T-helper 2 cell (primary cell): ENCODE measurements at places on chromosomes 4 and X.

- no peak for DNase-seq
These were observed 65.5 kb upstream of the KLF3 start for GRCh38 chr4:38598489-38598888.

- no peak for DNase-seq
These were observed 497.3 kb upstream of the FRG1 start for GRCh38 chr4:189443341-189443740.

GRCh38 chrX:20739038-20739745 lies 472.5 kb upstream of the RPS6KA3 start:
- no peak for DNase-seq

GRCh38 chrX:12770440-12770839 lies 20.8 kb upstream of the PRPS2 start:
- DNase-seq = peak; percentile 17

GRCh38 chr4:158814636-158815330 lies 46.0 kb downstream of the FNIP2 start:
- DNase-seq = no peak

GRCh38 chrX:17078031-17078720 lies 131.7 kb downstream of the REPS2 start:
- no peak for DNase-seq

- DNase-seq = no peak
These were observed 187.7 kb downstream of the ENOX2 start for GRCh38 chrX:130715299-130715698.

- no peak for DNase-seq
These were observed 198.0 kb downstream of the ARHGAP24 start for GRCh38 chr4:85672959-85673358.

GRCh38 chrX:18890049-18890381 lies 93.9 kb downstream of the PHKA2 start:
- DNase-seq = no peak

GRCh38 chrX:152960115-152960514 lies 33.8 kb downstream of the PNMA5 start:
- no peak for DNase-seq

- no peak for DNase-seq
These were observed 9.4 kb upstream of the CDS1 start for GRCh38 chr4:84573385-84574068.

DNA sequence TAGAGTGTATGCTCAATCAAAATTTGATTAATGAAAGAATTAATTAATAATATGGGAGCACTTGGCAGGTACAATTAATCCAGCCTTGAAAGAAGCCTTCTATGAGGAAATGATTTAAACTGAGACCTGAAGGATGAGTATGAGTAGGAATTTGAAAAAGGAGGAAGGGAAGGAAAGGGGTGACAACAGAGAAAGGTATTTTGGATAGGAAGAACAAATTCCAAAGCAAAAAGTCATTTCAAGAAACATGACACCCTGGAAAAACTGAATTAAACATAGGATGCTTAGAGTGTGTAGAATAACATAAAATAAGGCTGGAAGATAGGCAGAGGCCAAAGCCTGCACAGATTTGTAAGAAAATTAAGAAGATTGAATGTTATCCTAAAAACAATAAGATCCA lies 29.6 kb downstream of the PHOX2B start:
- no peak for DNase-seq

DNA sequence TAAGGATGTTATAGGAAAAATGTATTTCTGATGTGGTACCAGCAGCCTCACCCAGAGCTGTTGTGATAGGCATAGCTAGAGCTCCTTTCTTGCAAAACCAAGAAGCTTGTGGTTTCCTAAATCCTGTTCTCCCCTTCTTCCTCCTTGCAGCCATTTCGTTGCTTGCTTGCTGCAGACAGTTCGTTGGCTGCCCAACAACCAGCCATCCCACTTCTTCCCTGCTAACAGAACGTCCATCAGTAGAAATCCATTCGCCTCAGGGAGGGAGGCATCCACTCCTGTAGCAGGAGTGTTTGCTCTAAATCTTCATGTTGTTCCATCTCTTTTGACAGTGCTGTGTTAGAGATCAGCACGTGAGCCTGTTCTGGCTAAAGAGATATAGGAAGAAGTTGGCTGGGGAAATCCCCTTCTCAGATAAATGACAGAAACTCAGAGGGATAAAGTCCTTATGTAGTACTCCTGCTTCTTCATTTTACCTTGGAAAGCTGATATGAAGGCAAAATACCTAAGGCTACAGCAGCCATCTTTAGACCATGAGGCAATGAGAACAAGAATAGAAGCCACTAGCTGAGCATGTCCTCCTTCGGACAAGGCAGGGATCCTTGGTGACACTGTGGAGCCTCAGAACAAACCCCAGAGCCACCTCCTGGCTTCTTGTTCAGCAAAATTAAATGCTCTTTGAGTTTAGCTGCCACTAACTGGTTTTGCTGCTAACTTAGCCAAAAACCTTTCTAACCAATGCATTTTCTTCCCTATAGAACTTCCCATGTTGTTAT lies 68.4 kb upstream of the RELL1 start:
- no peak for DNase-seq

GRCh38 chr4:17367201-17367600 lies 144.7 kb downstream of the QDPR start:
- no peak for DNase-seq

- no peak for DNase-seq
These were observed 1.8 kb upstream of the KDM6A start for GRCh38 chrX:44871114-44871645.

GRCh38 chr4:178068136-178068535 lies 625.9 kb upstream of the AGA start:
- no peak for DNase-seq

GRCh38 chr4:88158038-88158488 lies 376 bp downstream of the ABCG2 start:
- DNase-seq = no peak

DNA sequence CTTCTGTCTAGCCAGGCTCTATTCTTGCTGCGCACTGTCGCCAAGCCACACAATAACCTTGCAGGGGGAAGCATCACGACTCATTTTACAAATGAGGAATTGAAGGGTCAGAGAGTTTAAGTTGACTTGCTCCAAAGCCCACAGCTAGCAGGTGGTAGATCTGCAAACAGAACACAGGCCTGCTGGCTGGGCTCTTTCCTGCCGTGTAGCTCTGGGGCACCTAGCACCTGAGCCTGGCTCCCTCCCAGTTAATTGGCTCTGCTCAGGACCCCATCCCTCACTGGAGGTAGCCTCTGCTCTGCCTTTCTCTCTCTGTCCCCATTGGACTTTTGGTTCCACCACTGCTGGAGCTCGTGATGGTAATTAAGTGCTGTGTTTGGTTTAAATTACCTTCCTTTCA lies 98.5 kb downstream of the NSUN7 start:
- DNase-seq = no peak

DNA sequence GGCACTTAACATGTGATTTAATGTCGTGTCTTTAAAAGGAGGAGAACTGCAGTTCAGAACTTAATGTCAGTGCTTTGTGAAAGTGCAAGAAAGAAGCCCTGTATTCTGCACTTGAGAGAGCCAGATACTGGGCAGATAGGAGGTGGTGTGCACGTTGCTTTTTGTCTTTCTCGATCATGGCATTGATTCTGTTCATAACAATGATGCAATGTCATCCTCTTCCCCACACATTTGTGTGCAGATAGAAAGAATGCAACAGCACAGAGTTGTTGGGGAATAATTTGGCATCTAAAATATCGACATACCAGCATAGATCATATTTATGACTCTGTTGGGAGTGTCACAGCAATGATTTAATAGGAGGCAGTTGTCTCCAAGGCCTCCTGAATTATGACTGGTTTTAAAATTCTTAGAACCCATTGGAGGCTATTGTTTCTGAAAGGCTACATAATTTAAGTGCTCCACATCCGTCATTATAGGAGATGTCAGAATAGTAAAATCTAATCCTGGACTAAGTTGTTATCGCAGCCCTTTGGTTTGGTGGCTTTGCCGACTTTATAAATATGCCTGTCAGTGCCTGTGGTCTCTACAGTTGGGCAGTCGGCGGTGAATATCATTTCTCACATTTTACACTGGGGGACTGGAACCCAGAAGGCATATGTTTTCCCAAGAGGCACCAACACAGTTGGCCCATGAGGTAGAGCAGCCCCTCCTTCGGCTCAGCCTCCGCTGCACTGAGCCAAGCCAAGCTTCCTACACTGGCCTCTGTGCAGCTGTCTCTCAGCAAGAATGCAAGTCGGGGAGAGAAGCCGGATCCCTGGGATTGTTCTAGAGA lies 124.9 kb downstream of the PTTG2 start:
- DNase-seq = no peak

DNA sequence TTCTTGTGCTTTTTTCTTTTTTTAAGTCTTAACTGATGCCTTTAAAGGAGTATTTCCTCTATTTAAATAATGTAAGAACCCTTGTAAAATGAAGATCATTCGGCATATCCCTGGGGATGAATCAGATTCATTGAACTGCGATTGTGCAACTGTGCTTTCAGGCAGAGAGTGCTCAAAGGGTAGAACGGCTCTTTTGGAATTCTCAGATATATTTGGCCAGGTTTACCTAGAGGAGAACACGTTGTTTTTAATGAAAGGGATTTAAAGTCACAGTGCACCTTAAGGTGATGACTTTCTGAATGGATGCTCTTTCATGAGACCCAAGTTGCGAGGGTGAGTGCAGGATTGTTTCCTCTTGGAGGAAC lies 51.6 kb upstream of the ELOVL6 start:
- DNase-seq = no peak

- DNase-seq = no peak
These were observed 172.8 kb downstream of the SHROOM3 start for GRCh38 chr4:76607846-76608245.

GRCh38 chr4:155681886-155682285 lies 15.2 kb downstream of the GUCY1A1 start:
- no peak for DNase-seq

GRCh38 chr4:111046811-111047210 lies 423.9 kb upstream of the PITX2 start:
- DNase-seq = no peak

- DNase-seq = no peak
These were observed 34.3 kb downstream of the GPC4 start for GRCh38 chrX:133380711-133381619.

DNA sequence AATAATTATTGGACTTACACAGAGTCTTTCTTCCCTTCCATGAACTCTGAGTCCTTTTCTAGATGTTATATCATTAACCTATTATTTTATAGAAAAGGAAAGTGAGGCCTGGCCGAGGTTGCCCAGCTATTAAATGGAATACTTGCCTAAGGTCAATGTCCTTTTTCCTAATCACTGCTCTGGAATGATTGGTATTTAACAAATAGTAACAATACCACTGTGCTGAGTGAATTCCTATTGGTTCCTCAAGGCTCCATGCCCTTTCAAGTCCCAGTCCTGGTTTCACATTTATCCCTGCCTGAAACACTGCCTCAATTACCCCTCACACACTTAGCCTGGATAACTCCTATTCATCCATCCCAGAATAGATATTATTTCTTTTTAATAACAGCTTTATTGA lies 6.2 kb downstream of the TCEAL9 start:
- no peak for DNase-seq

- DNase-seq = no peak
These were observed 225.2 kb upstream of the LEF1 start for GRCh38 chr4:108393890-108394472.

GRCh38 chr4:10185518-10186227 lies 69.1 kb upstream of the WDR1 start:
- DNase-seq = no peak

- no peak for DNase-seq
These were observed at the start of gene CHRDL1 for GRCh38 chrX:110795645-110796406. Gene CHRDL1 (minus strand): TSS chrX:110795817. CDS start chrX:110792181, 3,636 bp downstream.

DNA sequence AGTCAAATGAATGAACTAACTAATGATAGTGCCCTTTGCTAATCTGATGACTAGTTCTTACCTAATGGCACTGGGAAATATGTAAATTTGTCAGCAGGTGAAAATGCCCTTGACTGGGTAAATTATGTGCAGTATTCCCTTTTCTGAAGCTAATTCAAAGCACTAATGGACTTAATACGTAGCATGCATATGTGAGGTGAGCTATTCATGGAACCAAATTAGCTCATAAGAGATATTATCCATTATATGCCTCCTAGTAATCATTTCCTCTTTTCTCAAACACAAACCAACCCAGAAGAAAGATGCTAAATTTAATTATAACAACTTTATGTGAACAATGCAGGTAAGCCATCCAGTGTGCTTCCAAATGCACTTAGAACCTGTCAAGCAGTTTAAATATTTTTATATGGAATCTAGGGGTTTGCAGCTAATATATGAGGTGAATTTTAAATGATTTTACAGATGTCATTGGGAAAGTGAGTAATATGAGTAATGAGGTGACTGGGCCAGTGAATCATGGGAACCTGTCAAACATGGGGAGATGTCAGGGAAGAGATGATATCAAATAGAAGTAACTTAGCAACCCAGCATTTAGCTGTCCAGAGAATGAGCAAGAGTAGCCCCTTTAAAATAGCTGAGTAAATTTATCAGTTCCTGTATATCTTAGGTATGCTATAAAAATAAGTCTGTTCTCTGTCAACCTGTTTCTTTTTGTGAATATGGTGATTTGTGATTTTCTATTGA lies 315.0 kb downstream of the AFF2 start:
- DNase-seq = no peak

GRCh38 chr4:167883266-167883665 lies 209.1 kb upstream of the ANXA10 start:
- no peak for DNase-seq

GRCh38 chrX:7485061-7485460 lies 337.1 kb upstream of the PUDP start:
- DNase-seq = no peak

DNA sequence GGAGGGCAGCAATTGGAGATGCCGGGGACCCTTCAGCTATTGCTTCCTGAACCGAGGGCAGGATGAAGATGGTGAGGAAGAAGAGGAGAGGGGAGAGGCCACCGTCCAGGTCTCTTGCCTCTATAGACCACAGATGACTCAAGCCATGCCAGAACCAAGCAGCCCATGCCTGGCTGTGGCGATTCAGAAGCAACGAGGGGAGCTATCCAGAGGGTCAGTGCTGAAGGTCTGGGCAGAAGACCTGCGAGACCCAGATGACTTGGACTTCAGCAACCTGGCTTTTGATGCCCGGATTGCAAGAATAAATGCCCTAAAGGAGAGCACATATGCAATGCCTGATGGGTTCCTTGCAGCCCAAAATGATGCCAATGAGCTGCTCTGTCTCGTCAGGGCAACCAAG lies 70.2 kb upstream of the PRPS2 start:
- no peak for DNase-seq

DNA sequence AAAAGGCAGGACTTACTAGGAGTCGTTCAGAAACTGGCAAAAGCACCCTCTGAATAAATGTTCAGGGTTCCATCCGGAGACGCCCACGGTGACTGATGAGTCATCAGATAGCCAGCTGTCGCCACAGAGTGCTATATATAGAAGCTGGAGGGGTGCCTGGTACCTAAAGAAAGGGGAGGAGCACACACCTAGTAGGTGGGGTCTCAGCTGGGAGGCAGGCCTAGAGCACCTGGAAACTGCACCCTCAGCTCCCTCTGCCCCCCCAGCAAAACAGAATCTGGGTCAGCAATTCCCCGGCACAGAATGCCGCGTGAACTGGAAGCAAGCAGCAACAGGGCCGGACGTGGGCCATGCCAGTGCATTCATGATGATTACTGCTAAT lies 242.0 kb downstream of the BCOR start:
- peak; percentile 91 for DNase-seq

GRCh38 chr4:53788621-53789020 lies 197.3 kb upstream of the LNX1 start:
- no peak for DNase-seq
